ENCODE measurements at places on chromosomes 6 and 20.

- peak; percentile 21 for DNase-seq
These were observed 222.0 kb upstream of the SGK1 start for GRCh38 chr6:134539865-134540323.

- DNase-seq: no peak
These were observed 105.5 kb downstream of the PDSS2 start for GRCh38 chr6:107353773-107354382.

GRCh38 chr6:162379757-162380409 is 347.7 kb downstream of the PRKN start:
- DNase-seq: no peak

DNA sequence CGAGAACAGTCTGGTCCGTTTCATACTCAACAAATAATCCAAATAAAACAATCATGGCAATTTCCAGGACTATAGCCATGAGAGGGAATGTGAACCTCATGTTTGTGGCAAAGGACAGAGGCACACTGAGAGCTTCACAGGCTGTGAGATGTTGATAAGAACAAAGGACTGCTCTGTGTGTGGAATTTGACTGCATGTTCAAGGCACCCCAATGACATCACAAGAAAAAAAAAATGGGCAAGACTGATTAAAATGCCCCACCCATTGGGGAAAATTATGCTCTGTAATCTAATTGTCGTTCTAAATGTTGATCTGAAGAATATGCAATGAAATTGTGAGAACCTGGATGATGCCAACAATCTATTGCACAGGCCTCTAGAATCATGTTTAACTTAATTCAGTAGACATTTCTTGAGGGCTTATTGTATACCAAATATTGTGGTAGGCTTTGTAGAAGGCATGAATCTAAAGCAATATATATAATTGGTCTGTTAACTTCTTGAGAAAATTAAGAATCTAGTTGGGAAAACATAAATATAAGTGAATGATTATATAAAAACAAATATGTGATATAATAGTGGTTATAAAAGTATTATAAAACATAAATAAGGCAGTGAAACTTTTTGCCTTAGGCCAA is at the start of gene RHAG:
RHAG (minus strand) TSS at position 127 of the 637 bp plus-strand sequence; CDS start at position 100, 27 bp downstream.
- DNase-seq: no peak

DNA sequence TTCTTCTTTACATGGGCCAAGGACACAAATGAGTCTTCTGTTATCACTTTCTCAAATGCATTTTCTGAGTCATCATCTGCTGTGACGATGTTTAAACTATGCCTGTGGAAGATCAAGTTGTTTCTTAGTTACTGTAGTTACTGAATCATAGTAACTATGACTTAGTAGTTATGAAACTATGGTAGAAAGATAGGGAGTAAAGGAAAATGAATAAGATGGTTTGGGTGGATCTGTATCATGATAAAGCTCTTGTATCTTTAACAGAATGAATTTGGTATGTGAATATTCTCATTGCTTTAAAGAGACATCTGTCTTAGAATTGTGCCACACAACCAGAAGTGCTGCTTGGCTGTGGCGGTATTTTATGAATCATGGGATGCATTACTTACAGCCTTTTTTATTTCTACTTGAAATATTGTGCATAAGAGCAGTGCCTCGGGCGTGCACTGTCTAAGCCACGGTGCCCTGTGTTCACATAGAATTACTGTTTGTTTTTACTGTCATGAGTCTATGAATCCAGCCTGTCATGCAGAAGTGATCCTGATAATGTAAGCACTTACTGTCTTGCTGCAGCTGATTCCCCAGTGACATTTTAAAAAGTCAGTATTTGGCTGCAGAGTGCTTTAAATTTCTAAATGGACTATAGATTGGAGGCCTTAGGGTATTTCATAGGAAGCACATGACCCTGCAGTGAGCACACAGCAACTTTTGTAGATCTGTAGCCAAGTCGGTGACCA is 215.2 kb downstream of the TMEM242 start:
- no peak for DNase-seq

- DNase-seq: no peak
These were observed 5.7 kb downstream of the MAPK13 start for GRCh38 chr6:36136034-36136433.

DNA sequence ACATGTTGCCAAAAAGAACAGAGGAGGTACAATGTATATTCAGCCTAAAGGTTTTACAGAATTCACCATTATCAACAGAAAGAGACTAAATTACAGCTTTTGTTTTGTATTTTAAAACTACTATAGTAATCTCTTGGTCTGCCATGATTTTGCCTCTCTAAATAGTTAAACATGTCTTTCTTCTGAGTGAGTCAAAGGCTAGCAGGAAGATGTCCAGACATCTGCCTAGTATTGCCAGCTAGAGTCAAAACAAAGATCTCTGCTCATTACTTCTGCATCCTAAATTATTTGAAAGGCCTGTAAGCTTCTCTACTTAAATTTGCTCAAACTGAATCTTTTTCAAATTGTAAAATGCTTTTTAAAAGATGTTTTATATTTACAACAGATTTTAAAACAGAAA is 8.8 kb downstream of the ASF1A start:
- no peak for DNase-seq

DNA sequence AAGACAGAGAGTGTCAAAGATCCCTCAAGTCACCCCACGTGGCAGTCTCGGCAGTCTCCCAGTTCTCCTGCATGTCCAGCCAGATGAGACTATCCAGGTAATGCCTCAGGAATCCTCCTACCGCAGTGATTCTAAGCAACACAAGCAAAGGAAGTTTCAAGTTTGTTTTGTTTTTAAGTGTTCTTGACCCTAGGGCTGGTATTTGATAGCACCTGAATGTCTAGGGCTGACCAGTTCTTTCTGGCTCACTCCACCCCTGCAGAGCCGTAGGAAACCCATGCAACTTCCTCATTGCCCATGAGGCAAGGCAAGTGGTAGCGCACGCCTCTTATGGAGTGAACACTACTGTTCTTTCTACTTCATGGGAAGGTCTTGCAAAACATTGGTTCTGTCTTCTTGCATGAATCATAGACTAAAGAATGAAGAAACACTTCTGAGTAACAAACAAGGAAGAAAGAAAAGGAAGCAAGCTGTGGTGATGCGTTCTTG is 24.8 kb upstream of the FOXQ1 start:
- no peak for DNase-seq

GRCh38 chr20:63775096-63775978 is 35.8 kb downstream of the SLC2A4RG start:
- no peak for DNase-seq

DNA sequence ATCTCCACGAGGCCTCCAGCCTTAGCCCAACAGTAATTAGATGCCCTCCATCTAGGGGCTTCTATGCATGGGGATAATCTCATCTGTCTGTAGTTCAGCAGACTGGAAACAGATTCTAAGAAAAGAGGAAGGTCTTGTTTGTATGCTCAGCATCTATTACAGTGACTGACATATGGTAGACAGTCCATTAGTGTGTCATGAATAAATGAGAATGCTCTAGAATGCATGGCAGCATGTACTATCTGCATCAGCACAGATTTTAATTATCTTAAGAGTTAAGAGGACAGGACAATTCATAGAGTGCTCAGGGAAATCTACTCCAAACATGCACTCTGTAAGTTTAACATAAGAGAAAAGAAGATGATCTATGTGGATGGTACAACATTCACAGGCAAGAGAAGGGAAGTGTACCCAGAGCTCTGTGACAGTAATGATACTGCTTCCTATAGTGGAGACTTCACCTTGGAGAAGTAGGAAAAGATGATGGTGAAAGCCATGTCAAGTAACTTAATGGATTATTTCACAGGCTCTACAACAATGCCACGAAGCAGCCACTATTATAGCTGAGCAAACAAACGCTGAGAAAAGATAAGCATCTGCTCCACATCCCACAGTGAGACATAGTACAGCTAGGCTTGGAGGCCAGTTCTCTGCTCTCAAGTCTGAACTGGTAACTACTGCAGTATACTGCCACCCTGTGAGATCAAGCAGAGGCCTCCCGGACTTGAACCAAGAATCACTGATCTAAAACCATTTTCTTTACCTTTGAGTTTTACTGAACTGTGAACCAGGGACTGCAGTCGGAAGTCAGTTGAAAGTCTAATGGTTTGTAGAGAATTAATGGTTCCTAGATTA is 309.2 kb upstream of the SPTLC3 start:
- DNase-seq: no peak

DNA sequence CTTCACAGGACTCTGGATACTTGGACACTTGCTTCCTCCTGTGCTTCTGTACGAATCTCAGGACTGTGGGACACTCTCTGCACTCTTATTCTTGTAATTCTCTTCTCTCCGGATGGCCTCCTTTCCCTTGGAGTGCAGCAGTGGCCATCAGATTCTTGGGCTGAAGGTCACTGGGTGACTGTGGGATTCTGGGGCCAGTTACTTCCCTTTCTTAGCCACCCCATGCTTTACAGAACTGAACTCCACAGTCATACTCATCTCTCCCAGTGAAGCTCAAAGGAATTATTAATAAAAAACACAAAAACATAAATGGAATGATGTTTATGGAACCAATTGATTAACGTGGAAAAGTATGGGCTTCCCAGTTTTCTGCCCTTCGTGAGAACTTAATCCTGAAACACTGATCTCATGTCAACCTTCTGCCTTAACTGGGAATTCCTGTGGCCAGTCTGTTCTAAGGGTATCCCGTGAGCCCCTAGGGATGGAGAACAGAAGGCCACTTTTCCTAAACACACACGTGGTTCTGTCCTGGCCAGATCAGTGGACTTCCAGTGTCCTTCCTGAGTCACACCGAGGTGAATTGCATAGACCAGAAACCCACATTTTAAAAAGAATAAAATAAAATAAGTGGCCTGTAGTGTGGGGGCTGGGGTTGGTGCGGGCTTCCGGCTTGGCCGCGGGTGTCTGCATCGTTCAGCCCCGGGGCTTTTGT is 23.6 kb upstream of the HLA-E start:
- DNase-seq: no peak

- no peak for DNase-seq
These were observed 128.5 kb downstream of the BCAS1 start for GRCh38 chr20:53941680-53942471.

- DNase-seq: no peak
These were observed 44.8 kb upstream of the ENPP1 start for GRCh38 chr6:131762984-131763383.

DNA sequence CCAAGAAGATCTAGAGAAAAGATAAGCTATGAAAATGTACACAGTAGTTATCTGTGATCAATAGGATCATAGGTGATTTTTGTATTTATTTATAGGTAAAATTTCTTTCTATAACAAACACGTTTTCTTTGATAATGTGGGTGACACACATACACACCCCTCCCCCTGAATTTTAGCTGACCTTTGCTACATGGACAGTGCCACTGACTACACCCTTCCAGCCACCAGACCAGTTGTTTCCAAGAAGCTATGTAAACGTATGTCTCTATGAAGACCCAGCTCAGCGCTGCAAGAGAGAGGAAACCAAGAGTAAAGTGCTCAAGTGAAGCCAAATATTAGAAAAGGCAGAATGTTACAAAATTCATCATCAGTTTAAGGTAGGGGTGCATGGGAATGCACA is 16.3 kb downstream of the MOCS1 start:
- no peak for DNase-seq

DNA sequence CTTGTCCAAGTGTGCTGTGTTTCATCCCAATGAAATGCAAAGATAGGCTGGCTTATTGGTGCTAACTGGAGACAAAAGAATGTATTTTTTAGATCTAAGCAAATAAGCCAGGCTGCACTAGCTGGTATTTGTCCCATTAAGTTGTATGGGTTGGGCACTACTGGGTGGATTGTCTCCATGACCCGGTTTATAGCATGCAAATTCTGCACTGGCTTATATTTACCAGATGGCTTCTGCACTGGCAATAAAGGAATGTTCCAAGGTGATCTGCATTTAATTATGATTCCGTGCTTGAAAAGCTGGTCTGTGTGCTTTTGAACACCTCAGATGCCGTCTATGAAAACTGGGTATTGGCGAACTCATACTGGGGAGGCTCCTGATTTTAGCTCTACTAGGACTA is 61.4 kb upstream of the MOCS1 start:
- DNase-seq: no peak

DNA sequence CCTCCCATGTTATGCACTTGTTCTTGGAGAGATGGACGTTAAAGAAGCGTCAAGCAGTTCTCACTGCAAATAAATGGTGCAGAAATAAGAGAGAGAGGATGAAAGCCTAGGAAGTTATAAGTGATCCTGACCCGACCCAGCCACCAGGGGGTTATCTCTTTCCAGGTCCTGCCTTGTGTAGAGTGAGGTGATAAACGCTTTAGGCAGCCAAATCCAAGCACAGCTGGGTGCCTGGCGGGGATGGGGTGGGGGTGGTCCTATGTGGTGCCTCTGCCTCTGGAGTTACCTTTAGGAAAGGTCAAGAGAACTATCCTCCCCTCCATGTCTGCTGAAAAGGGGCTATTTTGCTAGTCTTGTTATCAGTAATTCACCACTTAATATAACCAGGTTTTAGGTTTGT is 9.2 kb upstream of the TFAP2A start:
- DNase-seq: no peak

GRCh38 chr6:144721232-144721631 is 436.1 kb downstream of the UTRN start:
- DNase-seq: no peak

DNA sequence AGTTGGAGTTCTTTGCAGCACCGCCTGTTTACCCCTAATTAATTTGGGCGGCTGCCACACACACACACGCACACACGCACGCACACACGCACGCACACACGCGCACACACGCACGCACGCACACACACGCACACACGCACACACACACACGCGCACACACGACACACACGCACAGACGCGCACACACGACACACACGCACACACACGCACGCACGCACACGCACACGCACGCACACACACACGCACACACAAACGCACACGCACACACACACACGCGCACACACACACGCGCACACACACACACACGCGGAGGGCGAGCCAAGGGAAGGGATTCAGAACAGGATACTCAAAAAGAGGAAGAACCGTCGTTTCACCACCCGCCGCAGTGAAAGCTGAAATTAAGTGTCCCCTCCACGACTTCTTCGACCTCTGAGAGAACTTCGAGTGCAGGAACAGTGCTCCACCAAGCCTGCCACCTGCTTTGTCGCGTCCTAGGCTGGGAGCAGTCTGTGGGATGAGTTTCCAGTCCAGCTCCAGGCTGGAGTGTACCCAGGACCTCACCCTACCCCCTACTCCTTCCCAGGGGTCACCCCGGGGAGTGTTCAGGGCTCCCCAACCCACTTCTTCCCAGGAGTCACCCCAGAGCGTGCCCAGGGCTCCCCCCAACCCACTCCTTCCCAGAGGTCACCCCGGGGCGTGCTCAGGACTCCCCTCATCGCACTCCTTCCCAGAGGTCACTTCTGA is 1.1 kb downstream of the RNASET2 start:
- peak; percentile 27 for DNase-seq

- no peak for DNase-seq
These were observed 113.7 kb upstream of the F13A1 start for GRCh38 chr6:6434151-6434550.

- DNase-seq: no peak
These were observed 45.9 kb downstream of the INSM1 start for GRCh38 chr20:20413810-20414281.

All from SW480 (cell line).